ENCODE measurements at places on chromosomes 7 and 10.

GRCh38 chr7:40746841-40747556 is 612.2 kb downstream of the SUGCT start:
- no peak for DNase-seq

- DNase-seq, result no peak
Measured at GRCh38 chr7:368651-369475, 78.9 kb downstream of the FOXL3 start.

DNA sequence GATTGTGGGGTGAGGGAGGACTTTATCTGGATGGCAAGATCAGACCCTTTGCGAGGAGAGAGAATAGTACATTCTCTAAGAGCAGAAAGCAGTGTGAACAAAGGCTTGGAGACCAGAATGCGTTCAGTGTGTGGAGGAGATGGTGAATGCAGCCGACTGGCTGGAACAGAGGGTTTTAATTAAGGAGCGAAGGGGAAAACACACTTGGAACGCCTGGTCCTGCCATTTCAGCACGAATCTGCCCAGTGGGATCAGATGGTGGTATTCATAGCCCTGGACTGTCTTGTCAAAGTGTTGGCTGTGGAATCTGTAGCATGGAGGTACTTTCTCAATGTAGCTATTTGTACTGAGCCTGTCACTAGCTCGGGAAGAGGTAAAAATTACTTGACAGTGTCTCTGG is 260.9 kb downstream of the SLC25A13 start:
- no peak for DNase-seq

DNA sequence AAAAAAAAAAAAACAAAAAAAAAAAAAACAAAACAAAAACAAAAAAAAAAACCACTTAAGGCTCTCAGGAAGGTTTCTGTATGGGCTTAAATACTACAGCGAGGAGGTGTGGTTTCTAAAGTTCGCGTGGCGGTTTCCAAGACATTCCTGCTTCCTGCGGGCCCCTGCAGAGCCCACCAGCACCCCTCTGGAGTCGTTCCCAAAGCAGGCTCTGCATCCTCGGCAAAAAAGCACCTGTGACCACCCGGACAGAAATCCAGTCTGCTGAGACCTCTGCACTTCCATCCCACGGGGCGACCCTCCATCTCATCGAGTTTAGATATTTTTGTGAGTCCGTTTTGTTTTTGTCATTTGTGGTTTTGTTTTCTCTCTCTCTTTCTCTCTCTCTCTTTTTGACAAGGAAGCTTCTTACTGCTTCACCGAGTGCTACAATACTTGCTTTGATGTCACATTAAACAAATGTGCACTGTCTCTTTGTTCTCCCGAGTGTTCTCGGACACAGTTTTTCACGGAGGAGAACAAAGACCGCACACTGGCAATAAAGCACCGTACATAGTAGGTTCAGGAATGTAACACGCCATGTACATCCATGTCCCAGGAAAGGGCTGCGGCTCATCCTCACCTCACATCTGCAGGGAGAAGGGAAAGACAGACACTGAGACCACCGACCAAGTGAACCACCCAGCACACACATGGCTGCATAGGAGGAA is 21.5 kb downstream of the PDGFA start:
- DNase-seq, result no peak

DNA sequence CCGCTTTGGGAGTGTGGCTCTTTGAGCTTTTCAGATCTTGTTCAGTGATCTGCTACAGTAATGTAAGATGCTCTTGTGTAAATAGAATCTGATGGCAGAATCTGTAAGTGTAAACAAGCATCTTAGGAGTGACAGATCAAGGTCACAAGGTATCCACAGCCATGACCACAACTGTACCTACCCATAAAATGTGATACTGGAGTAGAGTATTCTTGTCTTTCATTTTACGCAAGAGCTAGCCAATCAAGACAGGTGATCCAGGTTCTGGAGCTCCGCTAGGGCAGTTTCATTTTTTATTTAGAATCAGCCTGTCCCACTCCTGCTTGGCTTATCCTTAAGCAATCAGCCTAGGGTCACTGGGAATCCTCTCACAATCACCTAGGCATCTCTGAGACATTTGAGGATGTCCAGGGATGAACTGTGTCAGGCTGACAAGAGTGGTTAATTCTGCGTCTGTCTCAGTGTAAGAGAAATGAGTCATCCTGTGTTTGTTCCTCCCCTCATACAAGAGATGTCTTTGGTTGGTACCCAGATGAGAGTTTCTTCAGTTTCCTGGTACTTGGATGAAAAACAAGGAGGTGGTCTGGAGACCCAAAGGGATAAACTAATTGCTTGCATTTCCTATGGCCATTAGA is 13.6 kb downstream of the ZNF138 start:
- no peak for DNase-seq

- no peak for DNase-seq
Measured at GRCh38 chr10:29323367-29323766, 34.5 kb downstream of the LYZL1 start.

DNA sequence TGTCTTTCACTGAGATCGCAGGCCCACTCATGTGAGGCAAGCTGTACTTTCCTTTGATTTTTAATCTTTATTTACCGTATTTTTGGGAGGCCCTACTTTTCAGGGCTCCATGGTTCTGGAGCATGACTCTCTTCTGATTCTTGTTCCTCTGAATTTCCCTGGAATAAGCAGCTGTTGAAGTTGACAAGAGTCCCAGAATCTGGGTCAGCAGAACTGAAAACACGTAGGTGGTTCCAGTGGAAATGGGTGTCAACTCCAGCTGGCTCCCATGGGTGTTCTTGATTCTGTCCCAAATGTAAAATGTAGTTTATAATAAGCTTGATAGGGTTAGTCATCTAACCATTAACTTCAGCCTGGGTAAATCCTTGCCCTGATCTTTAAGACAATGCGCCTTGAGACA is 409.4 kb downstream of the GATA3 start:
- no peak for DNase-seq

- DNase-seq, result no peak
Measured at GRCh38 chr7:14760730-14761478, 141.6 kb downstream of the DGKB start.

GRCh38 chr10:72255977-72256729 is 17.6 kb upstream of the DDIT4 start:
- DNase-seq, result no peak

GRCh38 chr7:92246360-92247101 is 757 bp downstream of the ANKIB1 start:
- peak; percentile 38 for DNase-seq

GRCh38 chr10:112912410-112912928 is 37.6 kb upstream of the TCF7L2 start:
- peak; percentile 36 for DNase-seq

- DNase-seq, result no peak
Measured at GRCh38 chr10:123896246-123896927, 4.8 kb upstream of the CPXM2 start.

- no peak for DNase-seq
Measured at GRCh38 chr7:150335774-150336112, 5.7 kb downstream of the RARRES2 start.

- peak; percentile 48 for DNase-seq
Measured at GRCh38 chr7:135672560-135673359, 10.4 kb downstream of the STMP1 start.

DNA sequence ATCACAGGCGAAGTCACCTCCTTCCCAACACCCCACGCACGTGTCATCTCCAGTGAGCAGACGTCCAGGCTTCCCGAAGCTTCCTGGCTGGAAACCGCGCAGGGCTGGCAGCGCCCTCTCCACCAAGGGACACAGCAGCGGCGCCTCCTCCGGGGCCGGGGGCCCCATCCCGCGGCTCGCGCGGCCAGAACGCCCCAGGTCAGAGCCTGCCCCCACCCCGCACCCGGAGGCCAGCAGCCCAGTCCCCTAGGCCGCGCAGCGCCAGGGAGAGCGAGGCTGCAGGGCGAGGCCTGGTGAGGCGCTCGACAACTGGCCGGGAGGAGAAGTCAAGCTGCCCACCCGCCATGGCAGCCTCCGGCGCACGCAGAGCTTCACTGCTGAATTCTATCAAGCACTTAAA is 247.0 kb downstream of the SEMA3D start:
- no peak for DNase-seq

DNA sequence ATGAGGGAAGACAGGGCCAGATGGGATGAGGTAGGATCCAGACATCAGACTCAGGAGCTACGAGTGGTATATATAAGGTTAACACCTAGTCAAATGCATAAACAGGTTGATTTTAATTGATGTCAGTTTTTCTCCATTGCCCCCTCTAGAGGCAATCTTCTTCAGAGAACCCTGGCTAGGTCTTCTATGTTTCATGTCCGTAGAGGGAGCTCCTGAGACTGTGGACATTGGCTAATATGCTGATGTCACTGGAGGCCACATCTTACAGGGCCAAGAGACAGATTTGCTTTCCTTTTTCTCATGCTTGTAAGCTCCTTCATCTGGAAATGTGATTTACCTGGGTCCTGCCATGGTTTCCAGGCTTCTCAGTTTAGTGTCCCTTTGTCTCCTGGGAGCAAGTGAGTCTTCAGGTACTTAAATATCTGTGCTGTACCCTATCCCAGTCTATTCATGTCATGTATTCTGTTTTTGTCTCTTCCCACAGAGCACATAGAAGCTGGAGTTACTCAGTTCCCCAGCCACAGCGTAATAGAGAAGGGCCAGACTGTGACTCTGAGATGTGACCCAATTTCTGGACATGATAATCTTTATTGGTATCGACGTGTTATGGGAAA is 161.6 kb upstream of the PRSS1 start:
- DNase-seq, result no peak

GRCh38 chr7:135661311-135662122 is 797 bp upstream of the STMP1 start:
- no peak for DNase-seq

GRCh38 chr10:24947304-24948097 is 4.9 kb downstream of the PRTFDC1 start:
- DNase-seq, result no peak

DNA sequence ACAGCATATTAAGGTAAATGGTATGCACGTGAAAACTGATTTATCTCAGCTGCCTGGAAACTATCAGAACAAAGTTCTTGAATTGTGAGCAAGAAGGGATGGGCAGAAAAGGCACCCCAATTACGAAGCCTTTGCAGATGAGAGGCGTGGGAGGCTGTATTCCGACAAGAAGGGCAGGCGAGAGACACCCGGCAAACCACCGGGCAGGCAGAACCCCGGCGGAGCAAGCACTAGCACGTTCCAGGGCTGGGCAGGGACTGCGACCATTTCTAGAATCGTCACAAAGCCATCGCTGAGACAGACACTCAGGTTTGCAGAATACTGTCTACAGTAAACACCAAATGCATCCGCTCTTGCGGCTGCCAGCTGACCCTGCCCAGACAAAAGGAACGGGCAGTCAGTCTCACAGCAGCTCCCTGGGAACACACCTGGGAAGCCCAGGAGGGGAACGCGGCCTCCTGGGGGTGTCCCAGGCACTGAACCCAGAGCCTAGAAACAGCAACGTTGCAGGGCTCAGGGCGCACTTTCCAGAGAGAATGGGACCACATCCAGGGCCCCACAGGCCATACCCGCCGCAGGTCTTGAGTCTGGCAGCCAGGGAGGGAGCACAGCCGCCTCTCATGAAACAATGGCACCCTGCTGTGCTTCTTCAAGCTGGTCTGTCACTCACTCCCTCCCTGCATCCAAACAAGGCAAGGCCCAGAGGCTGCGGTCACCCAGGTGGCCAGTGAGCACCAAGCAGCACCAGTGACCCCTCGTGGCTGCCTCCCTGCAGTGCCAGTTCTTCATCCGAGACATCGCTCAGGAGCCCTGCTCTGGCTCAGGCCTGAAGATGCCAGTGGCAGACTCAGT is 261.9 kb downstream of the PTPRN2 start:
- DNase-seq, result peak; percentile 17

DNA sequence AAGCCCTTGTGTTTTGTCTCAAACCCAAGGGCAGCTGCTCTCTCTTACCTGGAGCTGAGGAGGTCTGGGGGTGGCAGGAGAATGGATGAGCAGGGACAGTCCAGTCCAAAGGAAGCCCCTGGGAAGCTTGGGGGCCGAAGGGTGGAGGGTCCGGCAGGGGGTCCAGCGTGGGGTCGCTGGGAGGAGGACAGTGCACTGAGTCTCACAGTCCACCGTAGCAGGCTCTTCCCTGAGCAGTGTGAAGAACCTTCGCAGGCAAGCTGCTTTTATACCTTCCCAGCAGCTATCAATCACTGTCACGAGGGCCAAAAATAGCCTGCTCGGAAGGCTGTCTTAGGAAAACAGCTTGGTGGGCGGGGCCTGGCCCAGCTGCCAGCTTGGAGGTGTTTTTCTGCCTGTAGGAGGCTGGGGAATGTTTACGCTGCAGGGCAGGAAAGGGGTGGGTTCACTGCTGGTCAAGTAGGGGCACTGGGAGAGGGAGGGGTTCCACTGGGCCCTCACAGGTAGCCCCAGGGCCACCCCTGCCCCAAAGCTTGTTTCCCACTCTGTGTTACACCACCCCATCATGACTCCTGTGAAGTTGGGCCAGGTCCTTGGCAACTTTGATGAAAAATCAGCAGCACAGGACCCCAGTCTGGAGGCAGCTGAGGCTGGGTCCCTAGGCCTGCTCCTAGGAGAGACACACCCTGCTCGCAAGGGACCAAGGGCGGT is at the start of gene DEPP1:
TSS of gene DEPP1 (minus strand) at position 240 of the 711 bp plus-strand sequence. CDS start 779 bp downstream, outside the sequence.
- peak; percentile 77 for DNase-seq

DNA sequence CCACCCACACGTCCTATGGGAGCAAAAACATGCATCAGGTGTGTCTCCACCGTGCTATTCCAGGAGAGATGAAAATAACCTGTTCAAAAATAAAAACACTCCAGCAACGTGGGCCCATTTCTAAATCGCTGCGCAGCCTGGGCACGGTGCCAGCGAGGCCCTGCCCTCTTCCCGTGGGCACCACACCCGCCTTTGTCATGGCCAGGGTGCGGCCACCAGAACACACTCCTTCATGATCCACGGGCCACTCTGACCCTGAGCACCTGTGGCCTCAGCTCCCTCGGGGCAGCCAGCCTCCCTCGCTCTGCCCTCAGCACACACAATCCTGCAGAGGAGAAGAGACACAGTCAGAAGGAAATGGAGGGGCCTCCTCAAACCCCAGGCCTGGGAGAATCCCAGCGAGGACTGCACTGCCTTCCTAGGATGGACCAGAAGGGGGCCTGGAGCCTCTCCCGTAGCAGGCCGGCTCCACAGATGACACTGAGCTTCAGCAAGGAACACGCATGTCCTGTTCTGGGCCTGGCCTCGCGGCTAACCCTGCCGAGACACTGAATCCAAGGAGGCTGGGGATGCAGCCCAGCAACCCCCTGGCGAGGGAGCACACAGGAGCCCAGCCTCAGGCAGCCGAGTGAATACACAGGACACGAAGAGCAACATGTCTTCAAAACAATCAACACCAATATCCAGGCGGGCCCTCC is 169.0 kb downstream of the MAD1L1 start:
- no peak for DNase-seq

DNA sequence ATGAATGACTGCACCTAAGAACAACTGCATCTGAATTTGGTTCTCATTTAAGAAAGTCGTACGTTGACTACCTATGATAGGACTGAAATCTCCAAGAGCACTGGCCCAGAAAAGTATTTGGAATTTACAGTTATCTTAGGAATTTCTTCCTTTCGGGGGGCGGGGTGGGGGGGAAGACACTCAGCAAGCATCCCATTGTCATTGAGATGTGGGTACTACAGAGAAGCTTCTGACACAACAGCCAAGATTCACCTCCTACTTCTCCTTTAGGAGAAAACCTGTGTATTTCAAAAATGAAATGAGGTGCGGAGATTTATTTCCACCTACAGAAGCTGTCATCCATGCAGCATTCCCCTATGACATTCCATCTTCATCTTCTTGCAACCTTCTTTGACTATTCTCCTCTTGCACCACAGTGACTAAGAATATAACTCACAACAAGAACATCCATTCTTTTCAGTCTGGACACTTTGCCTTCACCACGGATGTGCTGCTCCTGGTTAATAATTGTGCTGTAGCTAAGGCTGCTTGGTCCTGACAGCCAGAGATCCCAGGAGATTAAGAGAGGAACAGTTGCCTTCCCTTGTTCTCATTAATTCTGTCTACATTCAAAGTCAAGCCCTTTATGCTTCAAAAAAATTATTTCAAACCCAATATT is 98.4 kb upstream of the FRMD4A start:
- DNase-seq, result no peak

GRCh38 chr7:106418094-106418493 is 133.3 kb upstream of the NAMPT start:
- DNase-seq, result no peak
